Thoracic aorta (tissue), 2 donors: ENCODE measurements at places on chromosomes 1 and 21. TPM values are rescaled to one million over a fixed set of nuclear protein-coding genes. Genes with fewer than 3 reads are reported as not detected.

Gene PTGS2
- total RNA-seq = 12.7 TPM

DNA sequence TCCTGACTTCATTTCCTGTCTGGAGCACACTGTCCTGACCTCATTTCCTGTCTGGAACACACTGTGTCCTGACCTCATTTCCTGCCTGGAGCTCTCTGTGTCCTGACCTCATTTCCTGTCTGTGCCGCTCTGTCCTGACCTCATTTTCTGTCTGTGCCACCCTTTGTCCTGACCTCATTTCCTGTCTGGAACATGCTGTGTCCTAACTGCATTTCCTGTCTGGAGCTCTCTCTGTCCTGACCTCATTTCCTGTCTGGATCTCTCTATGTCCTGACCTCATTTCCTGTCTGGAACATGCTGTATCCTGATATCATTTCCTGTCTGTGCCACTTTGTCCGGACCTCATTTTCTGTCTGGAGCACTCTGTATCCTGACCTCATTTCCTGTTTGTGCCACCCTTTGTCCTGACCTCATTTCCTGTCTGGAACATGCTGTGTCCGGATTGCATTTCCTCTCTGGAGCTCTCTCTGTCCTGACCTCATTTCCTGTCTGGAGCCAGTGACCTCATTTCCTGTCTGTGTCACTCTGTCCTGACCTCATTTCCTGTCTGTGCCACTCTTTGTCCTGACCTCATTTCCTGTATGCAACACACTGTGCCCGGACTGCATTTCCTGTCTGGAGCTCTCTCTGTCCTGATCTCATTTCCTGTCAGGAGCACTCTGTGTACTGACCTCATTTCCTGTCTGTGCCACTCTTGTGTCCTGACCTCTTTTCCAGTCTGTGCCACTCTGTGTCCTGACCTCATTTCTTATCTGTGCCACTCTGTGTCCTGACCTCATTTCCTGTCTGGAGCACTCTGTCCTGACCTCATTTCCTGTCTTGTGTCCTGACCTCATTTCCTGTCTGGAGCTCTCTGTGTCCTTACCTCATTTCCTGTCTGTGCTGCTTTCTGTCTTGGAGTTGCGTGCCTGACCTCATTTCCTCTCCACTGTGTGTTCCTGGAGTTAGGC, 27.6 kb downstream of the SKI start:
- DNase-seq = no peak

Gene OR6N1
- total RNA-seq = not detected

Gene FCRL6
- total RNA-seq = not detected

- no peak for DNase-seq
These were observed 177.9 kb downstream of the CLIC6 start for GRCh38 chr21:34846601-34847112.
